ENCODE measurements at places on chromosomes 5 and 9. TPM values are rescaled to one million over a fixed set of nuclear protein-coding genes. Genes with fewer than 3 reads are reported as not detected.

- DNase-seq: no peak
Observed at GRCh38 chr5:55081541-55081940, 20.9 kb upstream of the GZMA start.

ABLIM3 gene
- 1.2 TPM for polyA plus RNA-seq

- no peak for DNase-seq
Observed at GRCh38 chr9:115306865-115307264, 188.9 kb upstream of the TNC start.

- DNase-seq: no peak
Observed at GRCh38 chr9:123616707-123617106, 260.7 kb downstream of the CRB2 start.

IL4 gene
- polyA plus RNA-seq: not detected

DNA sequence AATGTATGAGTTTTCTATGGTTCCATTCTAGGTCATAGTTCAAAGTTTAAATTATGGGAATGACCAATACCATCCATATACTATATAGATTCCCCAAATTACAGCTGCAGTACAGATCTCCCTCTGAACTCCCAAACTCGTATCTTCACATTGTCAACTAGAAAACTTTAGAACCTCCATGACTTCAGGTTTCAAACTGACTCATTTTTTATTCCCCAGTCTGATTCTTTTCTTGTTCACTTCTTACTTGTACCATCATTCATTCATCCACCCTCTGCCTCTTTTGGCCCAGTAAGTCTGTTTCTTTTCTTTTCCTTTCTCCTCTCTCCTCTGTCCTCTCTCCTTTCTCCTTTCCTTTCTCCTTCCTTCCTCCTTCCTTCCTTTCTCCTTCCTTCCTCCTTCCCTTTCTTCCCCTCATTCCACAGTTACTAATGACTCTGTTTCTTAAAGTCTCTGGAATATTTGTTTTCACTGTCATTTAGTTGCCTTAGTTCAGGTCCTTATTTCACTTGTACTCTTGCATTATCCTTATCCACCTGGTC is 30.5 kb downstream of the RAD23B start:
- DNase-seq: no peak

GRCh38 chr9:124202447-124202971 is 55.2 kb upstream of the NEK6 start:
- no peak for DNase-seq

CCL28 gene
- 2.2 TPM for polyA plus RNA-seq

GDF9 gene
- polyA plus RNA-seq: 1.8 TPM

BHMT2 gene
- 58.5 TPM for polyA plus RNA-seq

DNA sequence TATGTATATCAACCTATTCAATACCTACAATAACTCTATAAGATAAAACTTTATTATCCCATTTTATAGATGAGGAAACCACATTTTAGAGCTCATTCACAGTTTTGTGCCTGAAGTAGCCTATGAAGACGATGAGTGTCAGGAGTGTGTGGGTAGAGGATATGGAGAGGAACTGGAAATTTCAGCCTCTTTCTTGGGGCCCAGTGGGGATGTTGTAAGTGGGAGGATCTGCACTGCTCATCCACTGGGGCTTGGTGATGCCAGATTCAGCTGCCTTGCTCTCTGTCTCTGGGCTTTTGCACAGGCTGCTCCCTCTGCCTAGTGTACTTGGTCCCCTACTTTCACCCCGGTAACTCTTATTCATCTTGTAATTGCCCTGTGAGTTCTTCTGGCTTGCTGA is 194.7 kb downstream of the SREK1 start:
- DNase-seq: no peak

SHISAL2B gene
- polyA plus RNA-seq: not detected

Measured in left renal cortex interstitium (tissue), 4 donors.